ENCODE measurements at places on chromosomes 12 and 14. TPM values are rescaled to one million over a fixed set of nuclear protein-coding genes. Genes with fewer than 3 reads are reported as not detected.

The USP44 gene
- not detected for total RNA-seq

The EGLN3 gene
- total RNA-seq, result 4.4 TPM

The SCN8A gene
- 0.60 TPM for total RNA-seq

- DNase-seq, result no peak
Observed at GRCh38 chr12:67152451-67152850, 116.7 kb upstream of the CAND1 start.

- DNase-seq, result no peak
Observed at GRCh38 chr12:48881686-48882314, 16.1 kb upstream of the RND1 start.

The CEP170B gene
- total RNA-seq, result 5.9 TPM

DNA sequence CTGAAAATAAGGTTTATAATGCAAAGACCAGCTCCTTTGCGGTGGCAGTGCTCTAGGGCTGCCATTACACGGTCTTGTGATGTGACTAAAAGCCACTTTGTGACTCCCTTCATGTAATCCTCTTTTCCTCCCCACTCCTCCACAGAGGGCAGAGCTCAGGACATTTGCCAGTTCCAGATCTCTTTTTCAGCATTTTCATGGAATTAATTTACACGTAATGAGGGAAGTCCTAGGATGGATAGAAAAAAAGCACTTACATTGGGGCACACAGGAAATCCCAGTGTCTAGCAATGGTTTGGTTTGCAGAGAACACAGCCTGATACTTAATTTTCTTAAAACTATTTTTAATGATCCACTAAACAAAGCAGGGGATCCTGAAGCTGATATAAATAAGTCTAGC lies 17.5 kb upstream of the ATF1 start:
- DNase-seq, result no peak

DNA sequence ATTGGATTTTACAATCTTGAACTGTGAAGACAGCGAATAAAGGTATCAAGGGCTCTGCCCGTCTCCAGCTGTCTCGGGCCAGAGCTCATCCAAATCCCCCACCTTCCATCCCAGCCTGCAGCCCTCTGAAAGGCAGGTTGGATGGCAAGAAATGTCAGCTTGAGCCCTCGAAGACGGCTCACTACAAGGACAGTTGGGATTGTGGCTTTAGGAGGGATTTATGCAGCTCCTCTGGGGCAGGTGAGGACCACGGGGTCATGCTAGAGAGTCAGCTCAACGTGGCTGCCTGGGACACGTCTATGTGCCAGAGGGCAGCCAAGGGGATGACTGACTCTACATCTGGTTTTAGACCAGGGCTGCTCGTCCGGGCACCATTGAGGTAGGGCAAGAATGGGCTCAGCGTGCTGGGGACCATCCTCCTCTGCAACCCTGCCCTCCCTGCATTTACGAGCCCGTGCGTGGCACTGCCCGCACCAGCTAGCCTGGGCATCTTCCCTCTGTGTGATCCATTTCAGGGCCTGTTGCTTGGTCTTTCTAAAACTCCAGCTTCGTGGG lies 16.2 kb downstream of the MVK start:
- DNase-seq, result no peak

GRCh38 chr12:127479256-127479655 lies 787.7 kb upstream of the TMEM132C start:
- peak; percentile 70 for DNase-seq

The FGF23 gene
- not detected for total RNA-seq

- DNase-seq, result peak; percentile 42
Observed at GRCh38 chr12:24596768-24597388, 352.0 kb downstream of the BCAT1 start.

- no peak for DNase-seq
Observed at GRCh38 chr12:31804185-31804504, 75.3 kb upstream of the AMN1 start.

DNA sequence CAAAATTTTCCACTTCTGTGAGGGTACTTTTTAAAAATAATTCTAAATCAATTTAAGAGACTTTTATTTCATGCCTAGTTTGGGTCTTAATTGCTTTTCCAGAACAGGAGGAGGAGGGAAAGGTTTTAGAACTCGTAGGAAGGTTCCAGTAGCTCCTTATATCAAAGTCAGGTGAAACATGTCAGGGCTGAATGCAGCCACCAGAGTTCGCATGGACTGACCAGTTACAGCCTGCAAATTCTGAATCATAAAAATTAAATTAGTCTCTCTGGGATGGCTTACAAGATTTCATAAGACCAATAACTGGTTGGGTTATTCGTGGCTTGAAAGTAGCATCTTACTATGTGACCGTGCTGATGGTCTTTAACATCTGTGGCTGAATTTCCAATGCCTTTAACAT lies 397 bp downstream of the BDKRB1 start:
- DNase-seq, result no peak

DNA sequence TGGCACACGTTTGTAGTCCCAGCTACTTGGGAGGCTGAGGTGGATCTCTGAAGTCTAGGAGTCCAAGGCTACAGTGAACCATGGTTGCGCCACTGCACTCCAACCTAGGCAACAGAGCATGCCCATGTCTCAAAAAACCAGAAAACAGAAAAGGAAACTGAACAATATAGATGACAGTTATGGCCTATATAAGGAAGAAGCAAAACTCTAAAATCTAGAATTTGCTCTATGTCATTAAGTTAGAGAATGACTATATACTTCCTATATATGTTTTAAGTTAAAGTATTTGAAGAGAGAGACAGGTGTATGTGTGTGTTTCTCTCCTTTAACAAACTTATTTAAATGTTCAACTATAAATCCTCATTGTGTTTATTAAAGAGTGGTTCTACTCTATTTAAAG lies 65.8 kb downstream of the MNAT1 start:
- no peak for DNase-seq

GRCh38 chr14:92473969-92474535 lies 39.5 kb upstream of the RIN3 start:
- peak; percentile 36 for DNase-seq

DNA sequence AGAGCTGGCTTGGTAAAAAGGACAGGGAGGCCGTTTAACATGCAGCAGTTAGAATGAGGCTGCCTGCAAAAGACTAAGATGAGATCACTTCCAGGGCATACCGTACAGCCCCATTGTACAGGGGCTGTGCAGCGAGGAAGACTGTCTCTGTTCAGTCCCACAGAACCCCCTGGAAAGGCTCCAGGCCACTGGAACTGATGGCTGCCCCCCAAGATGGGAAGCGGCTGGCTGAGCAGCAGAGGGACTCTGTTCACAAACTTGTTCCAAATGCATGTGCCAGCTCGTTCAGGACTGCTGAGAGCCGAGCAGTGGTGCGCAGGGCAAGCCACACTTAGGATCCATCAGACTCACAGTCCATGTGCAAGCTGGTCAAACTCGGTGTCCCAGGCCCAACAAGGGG lies 82.9 kb downstream of the CHGA start:
- no peak for DNase-seq

The SDS gene
- not detected for total RNA-seq

The NTS gene
- not detected for total RNA-seq

GRCh38 chr12:2359725-2360629 lies 307.2 kb downstream of the CACNA1C start:
- DNase-seq, result no peak

GRCh38 chr14:49881350-49882001 lies 11.4 kb upstream of the ARF6 start:
- DNase-seq, result no peak

The ETFBKMT gene
- 1.4 TPM for total RNA-seq

The ABCD2 gene
- 0.10 TPM for total RNA-seq

- no peak for DNase-seq
Observed at GRCh38 chr12:57610554-57611107, 604 bp upstream of the ARHGEF25 start.

DNA sequence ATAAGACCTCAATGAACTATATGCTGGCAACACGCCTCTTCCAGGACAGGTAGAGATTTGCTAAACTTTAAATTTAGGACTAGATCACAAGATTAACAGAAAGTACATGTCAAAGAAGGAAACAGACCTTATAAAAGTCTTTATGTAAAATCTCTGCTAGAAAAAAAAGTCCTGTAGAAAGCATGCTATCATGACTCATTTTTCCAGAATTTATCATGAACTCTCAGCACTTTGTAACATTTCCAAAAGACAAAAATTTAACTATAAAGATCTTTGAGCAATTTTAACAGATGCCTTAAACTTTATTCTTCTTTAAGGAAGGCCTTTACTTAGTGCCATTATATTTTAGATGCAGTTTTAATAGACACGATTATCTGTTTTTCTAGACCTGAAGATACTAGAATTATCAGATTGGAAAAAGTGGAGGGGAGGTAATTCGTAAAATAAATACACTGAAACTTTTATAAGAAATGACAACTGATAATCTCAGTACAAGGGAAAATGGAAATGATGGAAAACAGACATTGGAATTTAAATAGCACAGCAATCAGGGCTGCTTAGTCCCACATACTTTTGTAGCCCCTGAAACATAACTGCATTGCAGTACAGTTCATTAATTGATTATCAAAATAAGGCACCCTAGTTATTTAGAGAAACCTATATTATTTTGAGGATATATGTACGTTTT lies 92.0 kb downstream of the TTLL5 start:
- DNase-seq, result no peak

- peak; percentile 50 for DNase-seq
Observed at GRCh38 chr12:10409392-10409791, at the start of gene KLRC4. TSS of gene KLRC4 (minus strand) at chr12:10409757. CDS start at chr12:10409575, 182 bp downstream.

The CARMIL3 gene
- total RNA-seq, result under 0.01 TPM

GRCh38 chr12:5185435-5186069 lies 141.9 kb downstream of the KCNA5 start:
- no peak for DNase-seq

The CPNE6 gene
- total RNA-seq, result not detected

DNA sequence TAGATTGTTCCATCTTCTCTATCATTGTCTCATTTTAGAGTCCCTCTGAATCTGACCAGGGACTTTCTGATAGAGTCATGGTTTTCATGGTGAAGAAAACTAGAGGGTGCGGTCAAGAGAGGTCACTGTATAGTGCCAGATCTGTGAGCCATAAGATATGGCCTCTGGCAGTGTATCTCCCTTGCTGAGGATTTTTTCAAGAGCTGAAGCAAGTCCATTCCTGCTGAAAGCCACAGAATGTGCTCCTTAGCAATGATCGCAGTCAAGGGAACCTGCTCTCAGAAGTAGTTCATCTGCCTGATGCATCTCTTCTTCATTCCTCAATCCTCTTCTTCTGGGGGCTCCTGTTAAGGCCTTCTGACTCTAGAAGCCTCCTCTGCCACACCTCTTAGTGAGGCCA lies 405.2 kb downstream of the EGLN3 start:
- DNase-seq, result no peak

- DNase-seq, result no peak
Observed at GRCh38 chr14:26765301-26765700, 167.5 kb upstream of the NOVA1 start.

The DYRK4 gene
- 50.6 TPM for total RNA-seq

The TMPRSS12 gene
- not detected for total RNA-seq

The SMAGP gene
- 23.9 TPM for total RNA-seq

The OR6C6 gene
- total RNA-seq, result not detected

- no peak for DNase-seq
Observed at GRCh38 chr14:94621358-94622134, 9.4 kb downstream of the SERPINA3 start.

The MYBPC1 gene
- not detected for total RNA-seq

DNA sequence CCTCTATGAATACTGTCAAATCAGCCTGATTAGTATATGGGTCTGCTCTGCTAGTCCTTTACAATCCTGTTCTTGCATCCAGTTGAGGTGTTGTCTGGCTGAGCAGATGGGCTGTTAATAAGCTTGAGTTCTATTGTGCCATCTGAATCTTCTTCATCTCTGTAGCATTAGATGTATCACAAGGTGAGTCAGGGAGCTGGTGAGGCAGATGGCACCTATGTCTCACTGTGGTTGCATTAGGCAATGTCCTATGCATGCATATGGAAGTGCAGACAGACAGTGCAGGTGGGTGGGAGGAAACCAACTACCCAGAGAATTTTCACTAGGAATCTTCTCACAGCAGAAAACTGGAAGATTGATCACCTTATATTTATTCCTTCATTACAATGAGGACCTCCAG lies 165.7 kb upstream of the STXBP6 start:
- DNase-seq, result no peak

GRCh38 chr12:44889926-44890325 lies 13.8 kb upstream of the NELL2 start:
- DNase-seq, result no peak
